ENCODE measurements at places on chromosomes 5 and 9. TPM values are rescaled to one million over a fixed set of nuclear protein-coding genes. Genes with fewer than 3 reads are reported as not detected.

Gene PCDHB8
- not detected for total RNA-seq

Gene PDZD2
- total RNA-seq: not detected

Gene OR1Q1
- not detected for total RNA-seq

Gene ARRDC3
- total RNA-seq: 35.0 TPM

Gene LTC4S
- 1.4 TPM for total RNA-seq

Gene SH3PXD2B
- total RNA-seq: 0.35 TPM

Gene SPINK7
- total RNA-seq: not detected

Gene MED10
- 53.9 TPM for total RNA-seq

Gene PTPDC1
- 5.2 TPM for total RNA-seq

Gene PPP3R2
- total RNA-seq: not detected

DNA sequence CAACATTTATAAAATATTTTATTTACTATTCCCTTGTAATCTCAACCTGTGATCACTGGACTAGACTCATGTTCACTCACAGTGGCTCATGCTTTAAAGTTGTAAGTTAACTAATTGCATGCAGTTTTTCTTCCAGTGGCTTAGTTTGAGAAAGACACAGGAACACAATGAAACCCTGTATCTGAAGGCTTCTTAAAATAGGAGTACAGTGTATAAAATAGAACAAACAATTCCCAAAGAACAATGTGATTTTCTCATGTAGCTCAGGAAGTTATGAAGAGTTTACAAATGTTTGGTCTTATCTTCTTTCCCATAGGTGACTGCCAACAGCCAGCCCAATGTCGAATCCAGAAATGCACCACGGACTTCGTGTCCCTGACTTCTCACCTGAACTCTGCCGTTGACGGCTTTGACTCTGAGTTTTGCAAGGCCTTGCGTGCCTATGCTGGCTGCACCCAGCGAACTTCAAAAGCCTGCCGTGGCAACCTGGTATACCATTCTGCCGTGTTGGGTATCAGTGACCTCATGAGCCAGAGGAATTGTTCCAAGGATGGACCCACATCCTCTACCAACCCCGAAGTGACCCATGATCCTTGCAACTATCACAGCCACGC, 5.9 kb downstream of the RGMB start:
- no peak for DNase-seq

GRCh38 chr9:117704024-117704575, at the start of gene TLR4:
Gene TLR4, plus strand, starts transcription at chr9:117704403. Its CDS starts 70 bp downstream, at chr9:117704473.
- DNase-seq: no peak

- DNase-seq: no peak
Measured at GRCh38 chr9:97660340-97660739, 26.7 kb downstream of the NCBP1 start.

GRCh38 chr5:112857866-112858265, 3.2 kb upstream of the SRP19 start:
- no peak for DNase-seq

DNA sequence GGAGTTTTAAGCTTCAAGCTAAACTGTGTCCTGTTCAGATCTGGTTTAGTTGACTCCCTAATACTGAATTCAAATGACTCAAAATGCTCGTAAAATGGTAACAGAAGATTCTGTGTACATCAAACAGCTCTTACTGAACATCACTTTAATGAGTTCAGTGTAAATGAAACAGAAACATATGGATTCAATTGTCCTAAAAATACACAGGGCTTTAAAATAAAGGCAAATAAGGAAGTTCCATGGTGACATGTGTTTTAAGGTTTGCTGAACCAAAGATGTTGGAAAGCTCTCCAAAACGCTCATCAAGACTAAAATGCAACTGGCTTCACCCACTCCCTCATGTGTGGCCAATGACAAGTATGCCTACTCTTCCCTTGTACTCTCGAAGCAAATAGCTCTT, 340.0 kb upstream of the PIK3R1 start:
- no peak for DNase-seq

DNA sequence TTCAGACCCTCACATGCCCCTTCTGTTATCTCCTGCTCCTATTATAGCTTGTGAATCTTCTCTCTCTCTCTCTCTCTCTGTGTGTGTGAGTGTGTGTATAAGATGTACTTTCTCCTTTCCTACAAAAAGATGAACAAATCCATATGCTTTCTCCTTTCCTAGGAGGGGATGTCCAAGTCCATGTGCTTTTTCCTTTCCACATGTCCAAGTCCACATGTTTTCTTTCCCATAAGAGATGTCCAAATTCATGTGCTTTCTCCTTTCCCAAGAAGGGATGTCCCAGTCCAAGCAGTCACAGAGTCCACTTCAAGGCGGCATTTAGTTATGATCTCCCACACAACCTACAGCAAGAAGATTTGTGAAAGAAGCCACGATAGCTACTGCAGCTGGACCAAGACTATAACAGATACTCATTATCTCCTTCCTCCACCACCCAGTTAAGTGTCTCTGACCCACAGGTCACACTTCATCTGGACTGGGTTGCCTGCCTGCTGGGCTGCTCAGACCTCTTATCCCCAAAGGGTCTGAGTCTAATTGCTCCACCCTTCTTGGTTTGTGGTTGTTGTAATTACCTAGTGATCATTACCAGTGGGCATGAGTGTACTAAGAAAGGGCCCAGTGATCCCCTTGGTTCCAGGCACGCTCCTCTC, 18.4 kb upstream of the FOXI1 start:
- no peak for DNase-seq

DNA sequence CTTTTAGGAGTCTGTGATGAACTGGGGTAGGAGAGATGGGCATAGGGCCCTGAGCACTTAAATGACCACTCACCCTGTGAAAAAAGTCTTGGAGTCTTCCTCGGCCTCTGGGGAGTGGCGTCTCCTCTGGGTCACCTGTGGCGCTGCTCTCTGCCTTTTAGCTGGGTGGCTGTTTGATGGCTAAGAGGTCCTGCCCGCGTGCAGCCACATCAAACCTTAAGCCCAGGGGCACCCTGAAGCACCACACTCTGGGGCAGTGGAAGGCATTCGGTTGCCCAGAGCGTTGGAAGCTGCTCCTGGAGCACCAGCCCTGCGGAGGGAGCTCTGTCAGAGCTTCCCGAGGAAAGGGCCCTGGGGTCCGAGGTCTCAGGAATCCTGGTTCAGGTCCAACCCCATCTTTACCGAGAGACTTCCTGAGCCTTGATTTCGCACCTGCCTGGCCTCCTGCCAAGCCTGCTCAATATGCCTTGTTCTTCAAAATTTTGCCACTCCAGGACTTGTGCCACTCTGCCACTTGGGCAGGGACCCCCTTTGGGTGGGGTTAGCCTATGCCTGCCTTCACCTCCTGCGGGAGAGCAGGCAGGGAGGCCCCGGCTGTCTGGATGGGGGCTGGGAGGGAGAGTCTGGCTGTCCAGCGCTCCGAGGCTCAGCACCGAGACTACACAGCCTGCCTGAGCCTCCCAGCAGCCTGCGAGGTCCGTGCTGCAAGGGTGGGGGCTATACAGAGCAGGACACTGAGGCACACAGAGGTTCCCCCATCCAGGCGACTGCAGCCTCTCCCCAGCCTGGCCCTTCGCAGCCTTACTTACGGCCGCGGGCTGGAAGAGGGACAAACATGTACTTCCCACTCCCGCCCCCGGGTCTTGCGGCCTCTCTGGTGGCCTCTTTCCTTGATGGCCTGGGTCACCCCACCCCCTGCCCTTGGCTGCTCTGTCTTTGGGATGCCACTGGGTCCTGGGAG, 63.4 kb upstream of the RNU6ATAC start:
- DNase-seq: no peak

DNA sequence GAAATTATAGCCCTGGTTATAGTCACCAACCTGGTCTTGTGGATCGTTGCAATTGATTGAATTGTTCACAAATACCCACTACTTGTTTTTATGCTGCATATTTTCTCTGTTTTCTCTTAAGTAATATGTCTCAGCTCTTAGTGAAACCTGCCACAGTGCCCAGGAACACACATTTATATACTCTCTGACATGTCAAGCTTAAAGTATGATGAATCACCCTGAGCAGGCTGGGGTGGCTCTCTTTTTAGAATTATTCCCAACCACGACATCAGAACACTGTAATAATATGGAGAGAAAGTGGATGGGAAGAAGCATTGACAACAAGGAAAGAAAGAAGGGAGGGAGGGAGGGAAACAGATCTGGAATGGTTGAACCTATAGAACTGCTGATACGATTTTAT, 72.8 kb upstream of the ZNF608 start:
- DNase-seq: no peak

GRCh38 chr9:114315723-114316363, 7.1 kb upstream of the ORM1 start:
- no peak for DNase-seq

DNA sequence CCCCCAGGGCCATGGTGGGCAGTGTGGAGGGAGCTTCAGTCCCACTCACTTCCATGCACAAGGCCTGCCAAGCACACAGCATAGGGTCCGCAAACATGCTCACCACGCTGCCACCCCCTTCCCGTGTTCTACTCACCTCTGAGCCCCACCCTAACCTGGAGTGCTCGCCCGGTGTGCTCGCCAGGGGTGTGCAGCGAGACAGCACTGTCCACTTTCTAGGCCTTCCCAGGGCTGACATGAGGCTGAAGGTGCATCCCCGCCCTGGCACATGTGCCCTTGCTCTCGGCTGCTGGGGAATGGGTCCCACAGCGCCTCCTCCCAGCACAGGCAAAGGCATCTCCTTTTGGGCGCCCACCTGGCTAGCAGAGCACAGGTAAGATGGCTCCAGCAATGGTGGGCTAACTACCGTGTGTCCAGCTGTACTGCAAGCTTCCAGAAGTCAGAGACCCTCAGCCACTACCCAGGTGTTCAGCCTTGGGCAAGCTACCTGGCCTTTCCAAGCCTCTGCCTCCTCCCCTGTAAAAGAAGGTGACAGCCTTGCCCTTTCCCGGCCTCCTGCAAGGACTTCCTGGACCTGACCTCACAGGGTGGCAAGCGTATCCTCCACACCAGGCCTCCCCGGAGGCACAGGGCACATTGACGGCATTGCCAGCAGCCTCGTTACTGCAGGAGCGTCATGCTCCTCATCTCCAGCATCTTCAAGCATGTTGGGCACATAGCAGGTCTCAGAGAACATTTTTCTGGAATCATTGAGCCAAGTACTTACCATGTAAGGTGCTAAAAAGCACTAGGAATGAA, 4.2 kb upstream of the SEC16A start:
- DNase-seq: no peak

DNA sequence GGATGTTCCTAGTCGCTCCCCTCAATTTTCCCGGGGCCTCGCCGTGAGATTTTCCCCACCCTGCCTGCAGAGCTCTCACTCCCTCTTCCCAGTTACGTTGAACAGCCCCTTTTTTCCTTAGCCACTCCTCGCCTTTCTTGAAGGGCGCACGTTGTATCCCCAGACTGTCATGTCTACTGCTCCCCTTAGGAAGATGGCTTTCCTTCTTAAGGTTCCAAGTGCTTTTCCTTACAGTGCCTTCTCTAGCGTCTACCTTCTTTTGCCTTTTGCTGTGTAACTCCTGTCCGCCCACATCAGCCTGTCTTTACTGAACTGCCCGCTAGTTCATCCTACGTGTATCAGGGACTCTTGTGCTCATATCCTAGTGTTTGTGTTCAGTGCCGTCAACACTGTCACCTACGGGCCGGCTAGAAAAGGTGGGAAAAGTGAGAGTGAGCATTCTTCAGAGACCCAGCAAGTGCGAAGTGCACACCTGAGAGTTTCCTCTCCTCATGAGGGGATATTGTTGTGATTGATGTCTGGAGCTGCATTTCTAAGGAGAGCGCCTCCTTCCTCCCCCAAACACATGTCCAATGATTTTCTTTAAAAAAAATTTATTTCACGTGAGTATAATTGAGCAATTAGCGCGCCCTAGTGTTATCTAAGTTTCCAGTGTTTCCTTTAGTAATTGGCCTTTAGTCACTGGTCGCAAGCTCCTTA, 764 bp downstream of the CAMLG start:
- DNase-seq: peak; percentile 48

DNA sequence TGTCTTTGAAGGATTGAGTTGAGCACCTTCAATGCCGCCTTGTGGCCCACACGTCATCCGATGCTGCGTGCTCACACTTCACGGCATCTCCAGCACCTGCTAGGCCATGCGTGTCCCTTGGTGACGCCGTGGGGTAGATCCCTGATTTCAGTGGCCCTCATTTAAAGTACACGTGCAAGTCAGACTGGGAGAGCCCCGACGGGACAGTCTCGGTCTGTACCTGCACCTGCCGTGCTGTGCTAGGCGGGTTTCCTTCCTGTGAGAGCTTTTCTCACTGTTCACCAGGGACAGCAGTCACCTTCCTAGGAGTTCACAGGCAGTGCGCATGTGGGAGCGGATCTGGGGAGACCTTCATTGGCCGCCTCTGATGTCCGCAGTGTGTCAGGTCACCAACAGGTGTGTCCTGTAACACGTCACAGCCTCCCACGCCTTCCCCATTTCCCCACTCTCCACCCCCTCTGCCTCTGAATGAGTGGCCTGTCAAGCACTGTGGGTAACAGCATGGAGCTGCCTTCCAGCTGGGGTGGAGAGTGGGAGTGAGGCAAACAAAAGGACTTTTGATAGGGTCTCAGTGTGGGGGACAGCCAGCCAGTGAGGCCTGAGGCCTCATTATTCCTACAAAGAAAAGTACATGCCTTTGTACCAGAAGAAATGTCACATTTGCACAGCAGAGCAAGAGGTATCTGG, 236.4 kb downstream of the FANCC start:
- DNase-seq: no peak

- DNase-seq: no peak
Measured at GRCh38 chr5:116379306-116379705, 195.3 kb downstream of the SEMA6A start.

DNA sequence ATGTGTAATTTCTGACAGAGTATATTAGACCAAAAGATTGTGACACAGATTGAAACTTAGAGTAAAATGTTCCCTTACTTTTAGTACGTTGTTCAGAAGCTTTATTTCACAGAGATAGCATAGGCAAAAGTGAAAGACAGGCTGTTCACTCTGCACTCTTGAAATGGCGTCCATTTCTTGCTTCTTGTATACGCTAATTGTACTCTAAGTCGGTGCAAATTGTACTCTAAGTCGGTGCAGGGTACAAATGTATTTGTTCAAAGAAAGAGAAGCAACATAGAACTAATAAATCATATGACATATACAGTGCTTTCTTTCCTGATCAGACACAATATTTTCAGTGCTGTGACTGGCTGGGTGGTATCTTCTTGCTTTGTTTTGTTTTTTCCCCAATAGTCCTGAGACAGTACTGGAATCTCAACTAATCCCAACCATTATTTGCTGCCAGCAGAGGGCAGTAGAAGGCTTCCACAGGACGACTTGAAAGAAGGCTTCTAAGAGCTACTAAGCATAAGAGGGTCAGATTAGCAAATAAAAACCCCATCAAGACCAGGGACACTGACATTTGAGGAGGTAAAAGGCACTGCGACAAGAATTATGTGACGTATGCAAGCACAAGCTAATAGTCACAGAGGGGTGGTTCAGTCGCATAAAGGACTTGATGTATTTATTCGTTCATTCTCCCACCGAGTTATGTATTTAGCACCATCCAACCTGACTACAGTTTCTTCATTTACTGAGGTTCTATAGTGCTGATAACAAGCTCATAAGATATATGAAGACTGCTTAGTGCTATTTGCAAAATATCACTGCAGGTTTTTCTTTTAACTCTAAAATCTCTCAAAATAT, 831.8 kb downstream of the TAF11L14 start:
- DNase-seq: peak; percentile 47

- DNase-seq: no peak
Measured at GRCh38 chr5:147869112-147869511, 9.4 kb upstream of the SCGB3A2 start.
